Camera-type eye (tissue), 1 donor: ENCODE measurements at places on chromosomes 4 and X. TPM values are rescaled to one million over a fixed set of nuclear protein-coding genes. Genes with fewer than 3 reads are reported as not detected.

Gene YY2
- 3.2 TPM for total RNA-seq

Gene SPATA18
- 6.3 TPM for total RNA-seq

Gene GPR82
- not detected for total RNA-seq

Gene GLRA2
- total RNA-seq: 13.6 TPM

Gene OR13H1
- total RNA-seq: not detected

Gene MTNR1A
- 1.6 TPM for total RNA-seq

Gene FDCSP
- total RNA-seq: not detected

Gene FAM149A
- 14.5 TPM for total RNA-seq

Gene RHOXF1
- not detected for total RNA-seq
